ENCODE measurements at places on chromosomes 1 and 21.

DNA sequence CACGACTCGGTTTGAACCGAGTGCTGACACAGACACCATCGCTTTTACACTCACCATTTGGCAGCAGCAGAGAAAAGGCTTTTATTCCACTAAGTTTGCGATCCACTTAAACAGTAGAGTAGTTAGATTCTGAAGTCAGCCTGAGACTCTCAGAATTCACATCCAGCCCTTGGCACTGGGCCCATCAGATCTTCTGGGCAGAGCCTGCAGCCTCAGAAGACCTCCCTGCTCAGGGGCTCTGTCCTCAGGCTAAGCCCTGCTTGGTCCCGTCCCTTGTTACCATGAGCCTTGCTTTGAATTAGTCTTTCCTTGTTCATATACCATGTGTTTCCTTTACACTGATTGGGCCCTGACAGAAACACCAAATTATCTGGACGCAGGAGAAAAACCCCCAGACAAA, 41.4 kb upstream of the AJAP1 start:
- no peak for DNase-seq

DNA sequence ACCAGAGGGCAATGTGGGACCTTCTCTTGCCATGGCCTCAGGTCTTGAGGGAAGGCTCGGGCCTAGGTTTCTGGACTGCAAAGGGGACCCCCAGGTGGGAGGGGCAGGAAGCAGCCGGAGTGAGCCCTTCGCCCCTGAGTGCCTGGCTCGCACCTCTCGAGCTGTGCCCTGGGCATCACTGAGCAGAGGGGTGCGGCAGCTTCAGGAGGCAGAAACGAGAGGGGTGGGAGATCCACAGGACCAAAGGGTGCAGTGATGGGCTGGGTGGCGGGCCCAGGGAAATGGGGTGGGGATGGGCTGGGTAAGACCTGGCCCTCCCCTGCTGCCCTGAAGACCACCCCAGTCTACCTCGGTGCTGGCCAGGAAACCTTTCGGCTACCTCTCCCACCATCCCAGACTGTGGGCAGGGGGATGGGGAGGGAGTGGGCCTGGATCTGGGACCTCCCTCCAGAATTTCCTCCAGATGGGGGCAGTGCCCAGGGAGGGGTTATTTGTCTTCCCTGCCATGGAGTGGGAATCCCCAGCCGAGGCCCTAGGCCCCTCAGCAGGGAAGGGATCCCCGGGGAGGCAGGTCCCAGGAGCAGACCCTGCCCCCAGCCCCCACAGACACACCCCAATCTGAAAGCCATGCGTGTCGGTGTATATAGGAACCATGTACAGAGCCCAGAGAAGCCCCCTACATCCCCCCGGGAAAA, 21.3 kb downstream of the A3GALT2 start:
- no peak for DNase-seq

DNA sequence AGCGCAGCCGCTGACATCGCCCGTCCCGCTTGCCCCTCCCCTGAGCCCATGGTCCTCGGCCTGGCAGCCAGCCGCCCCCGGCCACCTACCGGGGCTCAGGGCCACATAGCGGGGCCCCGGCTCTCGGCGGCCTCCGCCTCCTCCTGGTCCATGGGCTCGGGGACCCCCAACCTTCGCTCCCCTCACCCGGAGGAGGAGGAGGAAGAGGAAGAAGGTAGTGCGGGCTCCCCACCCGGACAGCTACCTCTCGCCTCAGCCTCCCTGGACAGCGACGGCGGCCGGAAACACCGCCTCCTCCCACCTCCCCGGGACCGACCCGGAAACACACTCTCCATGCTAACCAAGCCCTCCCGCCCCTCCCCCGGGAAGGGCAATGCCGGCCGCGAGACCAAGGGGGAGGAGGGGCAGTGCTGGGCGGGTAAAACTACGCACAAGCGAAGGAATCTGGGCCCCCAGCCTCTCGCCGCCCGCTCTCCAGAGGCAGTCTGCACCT, at the start of gene KIAA0319L:
Gene KIAA0319L (minus strand): TSS at position 286 of the 493 bp plus-strand sequence. CDS start 2,912 bp downstream, outside the sequence.
- peak; percentile 95 for DNase-seq

GRCh38 chr1:230066031-230066430, 1.0 kb upstream of the GALNT2 start:
- DNase-seq, result no peak

- no peak for DNase-seq
Observed at GRCh38 chr1:167330601-167331293, 110.1 kb downstream of the POU2F1 start.

GRCh38 chr1:228378873-228379460, 27.7 kb downstream of the TRIM11 start:
- DNase-seq, result no peak

DNA sequence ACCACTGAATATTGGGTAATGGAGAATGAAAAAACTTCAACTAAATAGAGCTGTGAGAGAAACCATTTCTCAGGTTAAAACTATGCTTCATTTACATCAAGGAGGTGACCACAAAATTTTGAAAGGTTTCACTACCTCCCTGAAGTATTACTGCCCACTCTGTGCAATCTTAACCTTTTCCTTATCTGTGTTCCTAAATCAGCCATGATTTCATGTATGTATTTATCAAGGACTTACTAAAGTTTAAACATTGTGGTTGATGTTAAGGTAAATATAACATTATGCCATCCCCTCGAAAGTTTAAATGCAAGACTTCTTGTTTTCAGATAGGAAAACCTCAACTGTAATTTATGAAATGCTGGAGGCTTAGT, 84.4 kb downstream of the CLEC20A start:
- no peak for DNase-seq

DNA sequence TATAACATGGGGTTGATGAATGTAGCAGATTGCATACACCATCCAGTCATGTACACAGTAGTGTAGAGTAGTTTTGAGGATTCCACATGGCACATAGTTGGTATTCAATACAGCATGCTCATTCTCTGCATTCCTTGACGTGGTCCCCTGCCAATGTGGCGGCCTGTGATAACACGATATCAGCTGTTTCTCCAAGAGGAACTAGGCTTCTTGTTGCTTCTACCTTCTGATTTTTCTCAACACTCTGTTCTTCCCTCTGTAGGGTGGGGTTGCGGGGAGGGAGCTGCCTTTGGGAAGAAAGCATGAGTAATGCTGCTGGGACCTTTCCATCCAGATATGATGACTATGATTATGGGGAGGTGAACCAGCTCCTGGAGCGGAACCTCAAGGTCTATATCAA, 19.4 kb downstream of the SESN2 start:
- DNase-seq, result no peak
